ENCODE measurements at places on chromosomes 7 and 10. TPM values are rescaled to one million over a fixed set of nuclear protein-coding genes. Genes with fewer than 3 reads are reported as not detected.

Gene GIGYF1
- 17.4 TPM for total RNA-seq

Gene IQUB
- total RNA-seq = 0.85 TPM

Gene WNT2
- total RNA-seq = 0.19 TPM

Gene TMEM26
- total RNA-seq = 0.08 TPM

Gene CLIP2
- total RNA-seq = 9.5 TPM

DNA sequence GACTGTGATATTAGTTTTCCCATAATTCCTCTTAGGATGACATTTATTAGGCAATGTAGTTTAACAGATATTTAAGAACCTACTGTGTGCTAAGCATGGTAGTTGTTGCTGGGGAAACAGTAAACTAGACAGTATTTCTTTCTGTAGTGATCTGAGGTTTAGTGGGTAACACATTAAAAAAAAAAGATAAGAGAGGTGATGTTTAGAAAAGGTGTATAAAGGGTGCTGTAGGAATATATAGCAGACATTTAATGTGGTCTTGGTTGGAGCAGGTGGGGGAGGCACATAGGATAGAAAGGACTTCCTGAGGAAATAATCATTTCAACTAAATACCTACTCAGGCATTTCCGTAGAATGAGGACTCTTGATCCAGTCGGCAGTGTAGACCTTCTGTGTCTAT is 11.9 kb downstream of the KIF11 start:
- no peak for DNase-seq

GRCh38 chr7:36928311-36928710 is 204.0 kb upstream of the AOAH start:
- DNase-seq = no peak

GRCh38 chr7:73851410-73852338 is 9.3 kb upstream of the TMEM270 start:
- no peak for DNase-seq

DNA sequence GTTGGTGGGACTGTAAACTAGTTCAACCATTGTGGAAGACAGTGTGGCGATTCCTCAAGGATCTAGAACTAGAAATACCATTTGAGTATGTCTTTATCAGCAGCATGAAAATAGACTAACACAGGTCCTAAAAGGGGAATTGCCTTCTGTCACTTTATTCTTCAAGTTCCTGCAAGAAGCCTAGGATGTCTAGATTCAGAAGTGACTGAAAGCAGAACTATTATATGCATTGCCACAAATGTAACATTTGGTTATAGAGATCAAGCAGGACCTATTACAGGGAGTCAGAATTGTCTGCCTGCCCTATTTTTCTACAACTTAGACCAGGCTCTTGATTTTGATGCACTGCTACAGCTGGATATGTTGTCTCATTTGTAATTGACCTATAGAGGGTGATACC is 364.7 kb downstream of the SORCS1 start:
- no peak for DNase-seq

DNA sequence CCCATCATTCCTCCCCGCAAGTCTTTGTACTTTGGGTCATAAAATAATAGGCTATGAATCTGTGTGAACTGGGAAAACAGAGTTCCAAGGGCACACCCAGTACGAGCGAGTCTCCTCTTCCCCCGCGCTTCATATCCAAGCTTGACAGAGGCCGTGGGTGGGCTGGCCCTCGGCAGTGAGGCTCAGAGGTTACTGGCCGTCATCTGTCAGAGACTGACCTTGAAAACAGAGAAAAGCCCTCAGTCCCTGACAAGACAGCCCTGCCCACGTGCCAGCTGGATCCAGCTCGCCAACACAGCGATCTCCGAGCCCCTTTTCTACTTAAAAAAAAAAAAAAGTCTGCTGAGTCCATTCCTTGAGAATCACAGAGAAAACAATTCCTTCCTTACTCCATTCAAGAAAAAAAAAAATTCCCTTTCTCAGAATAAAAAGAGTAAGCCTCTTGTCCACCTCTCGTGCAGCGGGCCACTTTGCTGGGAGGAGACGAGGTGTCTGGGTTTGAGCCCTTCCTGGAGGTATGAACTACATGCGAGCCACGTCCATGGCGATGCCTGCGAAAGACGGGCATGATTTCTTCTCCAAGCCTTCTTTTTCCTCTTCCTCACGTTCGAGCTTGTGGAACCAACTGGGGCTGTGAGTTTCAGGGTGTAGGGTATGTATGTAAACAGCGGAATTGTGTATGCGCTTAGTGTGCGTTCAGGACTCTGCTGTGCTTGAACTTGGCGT is 744 bp upstream of the BICC1 start:
- DNase-seq = peak; percentile 63

- no peak for DNase-seq
Measured at GRCh38 chr10:132387764-132388210, 9.2 kb upstream of the PWWP2B start.

GRCh38 chr10:53009961-53010907 is 237.7 kb upstream of the MBL2 start:
- DNase-seq = no peak

DNA sequence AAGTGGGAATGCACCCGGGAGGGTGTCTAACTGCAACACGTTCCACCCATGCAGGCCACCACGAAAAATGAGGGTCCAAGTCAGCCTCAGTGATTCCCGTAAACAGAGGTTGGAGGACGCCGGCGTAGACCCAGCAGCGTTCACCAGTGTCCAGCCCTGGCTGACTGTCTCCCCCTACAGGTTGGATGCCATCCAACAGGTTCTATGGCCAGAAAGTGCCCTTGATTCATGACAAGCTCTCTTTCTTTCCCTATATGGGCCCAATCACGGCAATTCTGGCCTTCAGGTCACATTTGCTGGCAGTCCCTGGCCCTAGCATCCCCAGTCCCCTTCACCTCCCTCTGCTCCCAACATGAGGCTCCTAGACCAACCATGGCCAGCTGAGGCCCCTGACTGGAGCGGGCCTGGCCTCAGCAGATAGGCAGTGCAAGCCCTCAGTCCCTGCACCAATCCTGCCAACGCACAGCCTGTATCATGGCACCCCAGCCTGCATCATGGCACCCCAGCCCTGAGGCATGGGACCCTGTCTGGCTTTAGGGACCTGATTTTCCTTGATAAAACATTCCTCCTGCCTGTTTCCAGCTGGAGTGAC is 227.4 kb downstream of the GRID1 start:
- DNase-seq = no peak

GRCh38 chr7:120168066-120168465 is 104.9 kb upstream of the KCND2 start:
- DNase-seq = no peak
